Colonic mucosa (tissue), 4 donors: ENCODE measurements at places on chromosomes 6 and 20. TPM values are rescaled to one million over a fixed set of nuclear protein-coding genes. Genes with fewer than 3 reads are reported as not detected.

DNA sequence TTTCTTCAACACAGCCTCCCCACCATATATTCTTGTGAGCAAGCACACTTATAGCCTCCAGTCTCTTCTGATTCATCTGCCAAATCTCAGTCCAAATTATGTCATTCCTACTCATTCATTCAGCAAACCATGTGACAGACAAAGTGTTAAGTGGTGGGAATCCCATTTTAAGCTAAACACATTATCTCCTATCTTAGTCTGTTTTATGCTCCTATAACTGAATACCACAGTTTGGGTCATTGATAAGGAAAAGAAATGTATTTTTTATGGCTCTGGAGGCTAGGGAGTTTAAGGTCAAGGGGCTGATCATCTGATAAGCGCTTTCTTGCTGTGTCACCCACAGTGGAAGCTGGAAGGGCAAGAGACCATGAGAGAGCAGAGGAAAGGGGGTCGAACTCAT is 23.9 kb upstream of the SMIM13 start:
- no peak for DNase-seq

DNA sequence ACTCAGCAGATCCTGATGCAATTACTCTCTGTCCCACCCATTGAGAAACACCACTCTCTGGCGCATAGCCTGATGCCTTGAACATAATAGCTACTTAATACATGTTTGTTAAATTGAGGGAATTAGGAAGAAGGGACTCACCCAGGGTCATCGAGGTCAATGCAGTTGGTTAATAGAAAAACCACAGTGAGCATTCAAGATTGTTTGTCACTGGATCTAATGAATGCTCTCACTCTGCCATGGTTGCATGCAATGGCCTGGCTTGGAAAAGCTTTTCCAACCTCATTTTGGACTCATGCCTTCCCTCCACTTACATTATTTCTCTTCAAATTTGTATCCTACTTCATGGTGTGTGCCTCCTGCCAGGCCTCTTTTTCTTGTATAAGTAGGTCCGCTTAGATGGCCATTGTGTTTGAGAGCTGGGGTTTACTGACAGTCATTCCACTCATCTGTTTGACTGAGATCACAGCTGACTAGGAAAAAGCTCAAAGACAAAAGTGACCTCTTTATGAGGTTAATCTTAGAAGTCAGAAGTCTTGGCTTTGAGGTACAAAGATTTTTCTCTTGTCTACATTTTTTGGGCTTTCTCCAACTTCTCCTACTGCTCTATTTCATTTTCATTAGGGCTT is 154.8 kb upstream of the RAB32 start:
- no peak for DNase-seq

DNA sequence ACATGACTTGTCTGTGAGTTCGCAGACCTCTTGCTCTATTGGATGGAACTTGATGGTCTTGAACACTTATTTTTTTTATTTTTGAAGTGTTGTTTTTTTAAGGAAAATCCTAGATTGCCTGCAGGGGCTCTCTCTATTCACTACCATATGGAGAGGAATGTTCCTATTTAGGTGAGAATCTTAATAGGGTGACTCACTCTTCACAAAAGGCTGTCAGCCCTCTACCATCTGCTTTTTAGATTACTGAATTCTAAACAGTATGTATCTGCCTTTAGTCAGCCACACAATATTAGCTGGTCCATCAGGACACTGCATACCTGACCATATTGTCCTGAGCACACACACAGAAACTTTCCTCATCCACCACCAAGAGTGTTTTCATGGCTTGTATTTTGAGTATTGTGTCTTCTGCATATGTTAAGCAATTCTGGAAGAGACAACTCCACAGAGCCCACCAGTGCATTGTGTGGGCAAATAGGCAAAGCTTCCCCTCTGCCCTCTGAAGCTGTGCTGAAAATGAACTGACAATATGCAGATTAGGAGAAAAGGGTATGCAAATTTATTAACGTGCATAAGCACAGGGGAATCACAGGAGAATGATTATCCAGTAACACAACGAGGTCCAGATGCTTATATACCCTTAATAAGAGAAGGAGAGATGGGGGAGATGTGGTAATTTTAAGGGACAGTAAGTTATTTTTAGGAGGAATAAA is 6.6 kb upstream of the BTBD9 start:
- no peak for DNase-seq

DNA sequence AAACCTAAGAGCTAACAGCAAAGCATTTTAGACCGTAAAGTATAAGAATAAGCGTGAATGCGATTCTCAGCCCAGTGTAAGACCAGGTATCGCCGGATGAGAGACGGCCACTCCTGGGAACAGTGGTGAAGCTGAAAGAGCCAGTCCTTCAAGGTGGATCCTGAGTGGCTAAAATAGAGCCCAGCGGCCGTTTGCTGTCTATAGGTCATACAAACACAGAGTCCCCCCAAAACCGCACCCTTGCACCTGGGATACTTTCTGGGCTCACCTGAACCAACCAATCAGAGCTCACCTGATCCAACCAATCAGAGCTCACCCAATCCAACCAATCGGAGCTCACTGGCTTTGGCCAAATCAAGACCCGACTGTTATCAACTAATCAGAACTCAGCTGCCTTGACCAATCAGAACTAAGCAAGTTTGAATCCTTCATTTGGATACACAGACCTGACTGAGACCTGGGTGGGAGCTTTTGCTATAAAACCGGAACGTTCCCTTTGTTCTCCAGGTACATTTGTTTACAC is 248.2 kb downstream of the DLL1 start:
- no peak for DNase-seq

GRCh38 chr20:45822857-45823256 is 4.3 kb downstream of the TNNC2 start:
- DNase-seq = peak; percentile 67

GRCh38 chr20:63027922-63028389 is 21.2 kb upstream of the BHLHE23 start:
- no peak for DNase-seq

DNA sequence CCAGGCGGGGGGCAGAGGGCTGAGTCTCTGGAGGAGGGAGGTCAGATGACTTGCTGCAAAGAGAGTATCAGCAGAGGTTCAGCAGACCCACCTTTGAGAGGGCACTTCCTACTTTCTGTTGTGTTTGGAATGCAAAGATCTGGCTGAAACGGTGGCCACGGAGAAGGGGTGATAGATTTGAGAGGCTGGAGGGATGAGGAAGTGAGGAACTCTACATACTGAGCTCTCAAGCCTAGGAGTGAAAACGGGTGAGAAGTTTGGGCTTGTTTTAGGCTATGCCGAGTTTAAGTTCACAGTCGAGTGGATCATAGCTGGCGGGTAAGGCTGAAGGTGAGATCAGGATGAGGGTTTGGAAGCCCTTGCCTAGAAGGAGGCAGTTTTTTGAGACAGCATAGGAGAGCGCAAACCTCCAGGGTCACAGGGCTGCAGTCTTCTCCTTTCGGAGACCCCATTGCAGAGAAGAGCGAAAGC is 477 bp upstream of the ITPA start:
- peak; percentile 34 for DNase-seq

DNA sequence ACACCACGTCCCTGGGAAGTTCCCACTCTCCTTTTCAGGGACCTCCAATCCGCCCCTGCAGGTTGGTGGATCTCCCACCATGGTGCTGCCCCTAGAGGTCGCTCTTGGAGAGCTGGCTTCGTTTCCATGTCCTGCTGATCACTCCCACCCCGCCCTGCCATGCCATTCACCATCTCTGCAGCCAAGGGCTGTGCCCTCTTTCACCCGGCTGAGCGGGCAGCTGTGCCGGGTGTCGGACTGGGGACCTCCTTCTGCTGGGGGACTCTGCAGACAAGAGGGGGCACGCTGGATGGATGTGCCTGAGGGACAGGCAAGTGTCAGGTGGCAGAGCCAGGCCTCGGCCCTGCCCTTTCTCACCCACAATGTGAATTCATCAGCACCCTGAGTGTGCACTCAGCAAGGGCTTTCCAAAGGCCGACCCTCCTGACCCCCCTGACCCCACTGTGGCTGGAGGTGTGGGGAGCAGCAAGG is 347.0 kb downstream of the CDH4 start:
- no peak for DNase-seq

DNA sequence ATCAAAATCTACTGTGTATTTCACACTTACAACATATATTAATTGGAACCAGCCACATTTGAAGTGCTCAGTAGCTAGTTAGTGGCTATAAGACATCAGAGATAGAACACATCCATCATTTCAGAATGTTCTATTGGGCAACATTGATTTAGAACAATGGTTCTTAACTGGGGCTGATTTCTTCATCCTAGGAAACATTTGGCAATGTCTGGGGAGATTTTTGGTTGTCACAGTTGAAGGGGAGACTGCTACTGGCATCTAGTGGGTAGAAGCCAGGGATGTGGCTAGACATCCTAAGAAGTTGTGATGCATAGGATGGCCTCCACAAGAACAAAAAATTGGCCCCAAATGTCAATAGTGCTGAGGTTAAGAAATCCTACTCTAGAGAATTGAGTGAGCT is 132.5 kb downstream of the OLIG3 start:
- DNase-seq = no peak

DNA sequence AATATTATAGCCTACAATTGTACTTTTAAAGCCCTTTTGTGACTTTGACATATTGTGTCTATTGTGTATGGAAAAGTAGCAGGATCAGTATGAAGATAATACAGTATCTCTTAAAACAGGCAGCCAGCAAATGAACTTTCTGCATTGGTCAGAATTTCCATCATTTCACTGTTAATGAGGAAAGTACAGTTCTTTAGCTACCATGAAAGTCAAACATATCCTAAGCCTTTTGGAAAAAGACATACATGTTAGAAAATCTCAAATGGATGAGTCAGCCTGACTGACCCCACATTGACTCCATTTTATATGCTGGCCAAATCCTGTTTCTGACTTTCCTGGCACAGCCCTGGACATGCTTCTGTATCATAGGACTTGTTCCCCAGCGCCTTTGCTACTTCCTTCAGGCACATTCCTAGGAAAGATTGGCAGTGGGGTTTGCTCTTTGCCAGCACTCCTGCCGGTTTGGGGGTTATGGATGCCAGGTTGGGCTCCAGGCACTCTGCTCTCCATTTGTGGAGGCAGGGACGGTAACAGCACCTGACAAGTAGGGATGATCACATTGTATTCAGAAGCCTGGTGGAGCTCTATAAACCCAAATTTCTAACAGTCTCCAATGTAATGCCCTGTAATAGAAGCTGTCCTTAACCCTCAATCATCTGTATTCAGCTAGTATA is 43.7 kb downstream of the TOP1 start:
- DNase-seq = no peak

DNA sequence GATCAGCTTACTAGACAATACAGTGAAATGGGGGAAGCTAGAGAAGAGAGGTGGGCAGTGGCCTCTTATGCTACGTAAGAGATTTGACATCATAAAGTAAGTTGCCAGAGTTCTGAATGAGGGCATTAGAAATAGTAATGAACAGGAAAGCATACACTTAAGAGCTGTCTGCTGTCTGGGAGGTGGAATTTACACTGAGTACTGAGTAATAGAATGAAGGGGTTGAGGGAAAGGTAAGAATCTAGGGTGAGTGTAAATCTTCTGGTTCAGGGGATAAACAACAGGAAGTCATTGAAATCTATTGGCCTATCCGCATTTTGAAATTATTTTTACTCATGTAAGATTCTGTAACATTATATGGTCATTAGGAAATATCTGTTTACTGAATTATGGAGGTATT is 35.8 kb downstream of the HLA-DMB start:
- no peak for DNase-seq

GRCh38 chr6:81744131-81744530 is 8.3 kb downstream of the TENT5A start:
- no peak for DNase-seq

GLP1R gene
- total RNA-seq = not detected

PGBD1 gene
- total RNA-seq = 2.0 TPM

SMIM13 gene
- total RNA-seq = 6.3 TPM

CST2 gene
- not detected for total RNA-seq

MAD2L1BP gene
- 48.8 TPM for total RNA-seq

ACTL10 gene
- total RNA-seq = 8.0 TPM

PPP1R14C gene
- 23.7 TPM for total RNA-seq
